ENCODE measurements at places on chromosomes 1 and 21. TPM values are rescaled to one million over a fixed set of nuclear protein-coding genes. Genes with fewer than 3 reads are reported as not detected.

EPHA10 gene
- total RNA-seq = not detected

CLCNKB gene
- total RNA-seq = not detected

C2CD4D gene
- 0.21 TPM for total RNA-seq

OR2T35 gene
- not detected for total RNA-seq

RNU1-1 gene
- total RNA-seq = 3,916 TPM

ELK4 gene
- total RNA-seq = 204 TPM

ACTL8 gene
- not detected for total RNA-seq

LPAR3 gene
- 1.4 TPM for total RNA-seq

CYP2J2 gene
- total RNA-seq = 2.8 TPM

LRIF1 gene
- total RNA-seq = 23.3 TPM

GBP1 gene
- total RNA-seq = 42.7 TPM

BCAR3 gene
- 0.86 TPM for total RNA-seq

ROR1 gene
- total RNA-seq = 0.44 TPM

GBP7 gene
- total RNA-seq = 0.14 TPM

DHCR24 gene
- 4.0 TPM for total RNA-seq

LINGO4 gene
- total RNA-seq = not detected

HPDL gene
- 1.5 TPM for total RNA-seq

TEKT2 gene
- not detected for total RNA-seq

AZIN2 gene
- total RNA-seq = 10.6 TPM

GSTM3 gene
- total RNA-seq = 13.2 TPM

LCE1D gene
- not detected for total RNA-seq

CRYZL1 gene
- 71.4 TPM for total RNA-seq

CNR2 gene
- 1.1 TPM for total RNA-seq

OR10J1 gene
- not detected for total RNA-seq

ZNF593OS gene
- not detected for total RNA-seq

FCRL1 gene
- 14.0 TPM for total RNA-seq

EXO1 gene
- total RNA-seq = 0.62 TPM

PCBP3 gene
- 0.47 TPM for total RNA-seq

PEAR1 gene
- not detected for total RNA-seq

ZNF281 gene
- 24.7 TPM for total RNA-seq

OR14K1 gene
- total RNA-seq = not detected

RSPH1 gene
- total RNA-seq = 0.14 TPM

PRR9 gene
- not detected for total RNA-seq

ATP6V1G3 gene
- total RNA-seq = not detected

RIMKLA gene
- 0.11 TPM for total RNA-seq

LHX8 gene
- total RNA-seq = not detected

PLPPR4 gene
- not detected for total RNA-seq

CD1B gene
- not detected for total RNA-seq

TMIGD3 gene
- total RNA-seq = not detected

KIAA0040 gene
- total RNA-seq = 25.1 TPM

KLF17 gene
- total RNA-seq = not detected

CD244 gene
- 0.66 TPM for total RNA-seq

FAM167B gene
- 1.5 TPM for total RNA-seq

CD101 gene
- not detected for total RNA-seq

OR2G6 gene
- not detected for total RNA-seq

CAMSAP2 gene
- 7.2 TPM for total RNA-seq

WDR47 gene
- total RNA-seq = 15.0 TPM

TSTD1 gene
- 100 TPM for total RNA-seq

MCOLN3 gene
- total RNA-seq = not detected

POU2F1 gene
- 22.9 TPM for total RNA-seq

PTAFR gene
- 1.1 TPM for total RNA-seq

AKNAD1 gene
- not detected for total RNA-seq

PODN gene
- not detected for total RNA-seq

SELE gene
- total RNA-seq = not detected
